ENCODE measurements at places on chromosomes 5 and 9.

GRCh38 chr9:113628621-113629020 lies 165.1 kb downstream of the RGS3 start:
- no peaks in the 10 kb centered on the region for H3K4me1 ChIP-seq
- H3K27me3 ChIP-seq = no peaks in the 10 kb centered on the region
- H3K27ac ChIP-seq = no peak overlapping the region
- H3K4me3 ChIP-seq = no peak overlapping the region

- H3K4me1 ChIP-seq = no peaks in the 10 kb centered on the region
- DNase-seq = no peak
- H3K36me3 ChIP-seq = no peaks in the 10 kb centered on the region
- no peak overlapping the region for H3K27ac ChIP-seq
Measured at GRCh38 chr5:40383749-40384651, 295.7 kb upstream of the PTGER4 start.

- no peaks in the 10 kb centered on the region for H3K27me3 ChIP-seq
- no peak overlapping the region for H3K27ac ChIP-seq
- DNase-seq = peak; percentile 16
- H3K36me3 ChIP-seq = no peaks in the 10 kb centered on the region
- H3K4me3 ChIP-seq = no peak overlapping the region
Measured at GRCh38 chr9:133700819-133701320, 37.3 kb downstream of the SARDH start.

GRCh38 chr5:36423578-36424307 lies 122.0 kb upstream of the RANBP3L start:
- no peak overlapping the region for H3K27ac ChIP-seq
- H3K4me3 ChIP-seq = no peak overlapping the region
- H3K4me1 ChIP-seq = no peaks in the 10 kb centered on the region
- no peaks in the 10 kb centered on the region for H3K27me3 ChIP-seq
- DNase-seq = no peak

- H3K4me3 ChIP-seq = peak overlapping the region; percentile 65
- peak overlapping the region; percentile 92 for H3K27ac ChIP-seq
- peaks cover 8% of the 10 kb centered on the region for H3K4me1 ChIP-seq
- H3K36me3 ChIP-seq = no peaks in the 10 kb centered on the region
Measured at GRCh38 chr5:75054134-75054930, 2.0 kb upstream of the GCNT4 start.

All from ovary (tissue), 10 donors.